Effector memory CD8-positive, alpha-beta T cell (primary cell): ENCODE measurements at places on chromosomes 6 and 20.

DNA sequence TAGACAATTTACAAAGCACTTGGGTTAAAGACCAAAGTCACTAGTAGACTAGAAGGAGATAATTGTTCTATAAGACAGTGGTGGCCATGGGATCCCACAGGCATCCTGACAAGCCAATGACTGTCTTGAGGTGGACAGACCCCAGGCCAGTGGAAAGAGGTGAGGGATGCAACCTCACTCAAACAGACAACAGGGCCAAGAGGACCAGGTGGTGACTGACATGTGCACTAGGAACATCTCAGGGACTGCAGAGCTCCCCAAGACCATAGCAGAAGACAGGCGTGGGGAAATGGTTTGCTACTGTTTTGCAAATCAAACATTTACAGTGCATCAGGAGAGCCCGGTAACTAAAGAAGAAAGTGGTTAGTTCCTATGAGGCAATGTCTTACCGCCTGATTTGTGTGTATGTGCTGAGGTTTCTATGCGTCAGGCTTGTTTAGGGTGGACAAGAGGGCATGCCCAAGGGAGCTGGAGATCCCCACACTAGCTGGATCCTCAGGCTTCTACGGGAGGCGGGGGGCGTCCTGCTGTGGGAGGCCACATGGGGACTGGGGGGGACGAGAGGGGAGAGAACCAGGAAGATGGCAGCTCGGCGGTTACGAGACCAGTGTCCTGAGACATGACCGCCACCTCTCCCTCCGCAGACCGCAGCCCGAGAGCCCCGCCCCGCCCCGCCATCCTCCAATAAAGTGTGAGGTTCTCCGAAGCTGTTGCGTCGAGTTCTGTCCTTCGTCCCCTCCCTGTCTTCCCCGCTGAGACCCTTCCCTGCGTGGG lies 623 bp upstream of the MRPS26 start:
- peaks cover 18% of the 10 kb centered on the region for H3K4me1 ChIP-seq
- H3K27me3 ChIP-seq = no peaks in the 10 kb centered on the region
- peak; percentile 33 for DNase-seq
- H3K4me3 ChIP-seq = peak overlapping the region; percentile 80
- peak overlapping the region; percentile 80 for H3K27ac ChIP-seq
- peaks cover 27% of the 10 kb centered on the region for H3K36me3 ChIP-seq

GRCh38 chr6:133671376-133671775 lies 217.5 kb upstream of the TCF21 start:
- no peaks in the 10 kb centered on the region for H3K36me3 ChIP-seq
- H3K27me3 ChIP-seq = no peaks in the 10 kb centered on the region
- no peak for DNase-seq
- no peaks in the 10 kb centered on the region for H3K4me1 ChIP-seq
- H3K4me3 ChIP-seq = no peak overlapping the region
- no peak overlapping the region for H3K27ac ChIP-seq

DNA sequence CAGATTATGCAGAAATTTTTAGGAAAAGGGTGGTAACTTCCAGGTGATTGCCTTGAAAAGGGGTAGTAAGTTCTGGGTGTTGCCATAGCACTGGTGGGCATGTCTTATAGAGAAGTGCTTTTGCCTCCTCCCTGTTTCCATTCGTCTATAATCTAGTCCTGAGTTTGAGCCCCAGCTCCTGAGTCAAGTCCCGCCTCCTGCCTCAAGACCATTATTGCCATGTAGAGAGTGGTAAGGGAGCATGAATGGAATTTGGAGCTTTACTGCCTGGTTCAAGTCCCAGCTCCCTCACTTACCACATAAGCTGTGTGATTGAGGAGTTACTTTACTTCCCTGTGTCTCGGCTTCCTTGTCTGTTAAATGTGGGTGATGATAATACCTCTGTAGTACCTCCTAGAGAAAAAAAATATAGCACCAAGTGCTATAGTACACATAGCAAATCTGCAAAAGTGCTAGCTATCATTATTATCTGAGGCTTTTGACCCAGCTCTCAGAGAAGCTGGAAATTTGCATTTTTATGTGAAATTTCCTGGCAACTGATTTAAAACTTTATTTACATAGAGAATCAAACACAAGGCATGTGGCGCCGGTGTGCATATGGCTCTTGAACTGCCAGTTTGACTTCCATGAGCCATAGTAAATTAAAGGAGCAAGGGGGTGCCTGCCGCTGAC lies 36.0 kb downstream of the TGM6 start:
- H3K36me3 ChIP-seq = no peaks in the 10 kb centered on the region
- DNase-seq = no peak
- H3K27me3 ChIP-seq = peaks cover 44% of the 10 kb centered on the region
- no peak overlapping the region for H3K4me3 ChIP-seq

DNA sequence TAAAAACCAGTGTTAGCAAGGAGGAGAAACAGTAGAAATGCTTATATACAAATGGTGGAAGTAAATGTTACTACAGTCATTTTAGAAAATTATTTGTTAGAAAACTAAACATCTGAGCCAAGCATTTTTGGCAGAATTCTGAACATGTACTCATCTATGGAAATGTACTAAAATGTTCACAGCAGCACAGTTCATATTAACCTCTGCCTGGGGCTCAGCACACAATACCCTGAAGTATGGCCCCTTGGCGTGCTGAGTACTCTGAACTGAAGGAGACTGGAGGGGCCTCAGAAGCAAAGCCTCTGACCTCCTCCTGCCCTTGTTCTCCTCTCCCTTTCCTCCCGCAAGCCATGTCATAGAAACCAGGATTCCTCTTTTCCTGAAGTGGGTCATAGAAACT lies 66.2 kb upstream of the RALGAPA2 start:
- peaks cover 28% of the 10 kb centered on the region for H3K27me3 ChIP-seq
- no peak overlapping the region for H3K4me3 ChIP-seq
- DNase-seq = no peak
- no peaks in the 10 kb centered on the region for H3K4me1 ChIP-seq

GRCh38 chr6:93964321-93964720 lies 545.0 kb upstream of the EPHA7 start:
- H3K36me3 ChIP-seq = no peaks in the 10 kb centered on the region
- no peak for DNase-seq
- no peaks in the 10 kb centered on the region for H3K4me1 ChIP-seq
- H3K4me3 ChIP-seq = no peak overlapping the region
- H3K27me3 ChIP-seq = no peaks in the 10 kb centered on the region
- H3K27ac ChIP-seq = no peak overlapping the region

GRCh38 chr6:16663901-16664300 lies 97.4 kb downstream of the ATXN1 start:
- peaks cover 23% of the 10 kb centered on the region for H3K4me1 ChIP-seq
- H3K27me3 ChIP-seq = no peaks in the 10 kb centered on the region
- no peak overlapping the region for H3K27ac ChIP-seq
- peaks cover under 1% of the 10 kb centered on the region for H3K36me3 ChIP-seq
- no peak overlapping the region for H3K4me3 ChIP-seq

DNA sequence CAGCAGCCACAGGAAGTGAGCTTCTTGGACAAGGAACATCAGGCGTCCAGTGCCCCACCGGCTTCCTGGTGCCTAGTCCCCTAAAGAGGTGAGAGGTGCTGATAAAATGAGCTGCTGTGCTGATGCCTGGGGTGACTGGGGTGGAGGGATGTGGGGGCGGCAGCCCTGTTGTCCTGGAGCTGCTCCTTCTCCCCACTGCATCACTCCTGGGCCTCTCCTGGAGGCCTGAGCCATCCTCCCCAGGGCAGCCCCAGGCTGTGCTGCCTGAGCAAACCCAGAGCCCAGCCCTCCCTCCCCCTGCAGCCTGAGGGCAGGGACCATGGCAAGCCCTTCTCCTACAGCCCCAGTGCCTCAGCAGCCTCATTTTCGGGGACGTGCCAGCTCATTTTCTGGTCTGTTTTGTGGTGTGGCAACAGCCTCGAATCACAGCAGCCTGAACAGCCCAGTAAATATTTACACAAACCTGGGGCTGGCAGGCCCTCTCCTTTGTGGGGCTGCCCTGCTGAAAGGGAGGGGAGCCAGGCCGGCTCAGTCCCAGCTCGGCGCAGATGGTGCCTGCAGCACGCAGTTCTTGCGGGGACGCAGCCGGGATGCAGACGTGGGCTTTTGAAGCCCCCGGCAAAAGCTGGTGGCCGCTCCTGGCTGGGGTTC lies 259.9 kb downstream of the DLL1 start:
- no peaks in the 10 kb centered on the region for H3K4me1 ChIP-seq
- H3K27me3 ChIP-seq = peaks cover 13% of the 10 kb centered on the region
- H3K4me3 ChIP-seq = no peak overlapping the region
- H3K27ac ChIP-seq = no peak overlapping the region

- H3K27ac ChIP-seq = no peak overlapping the region
- H3K27me3 ChIP-seq = no peaks in the 10 kb centered on the region
- no peak overlapping the region for H3K4me3 ChIP-seq
- no peak for DNase-seq
Observed at GRCh38 chr6:126091466-126091865, 105.1 kb downstream of the TRMT11 start.
